ENCODE measurements at places on chromosomes 12 and 14.

DNA sequence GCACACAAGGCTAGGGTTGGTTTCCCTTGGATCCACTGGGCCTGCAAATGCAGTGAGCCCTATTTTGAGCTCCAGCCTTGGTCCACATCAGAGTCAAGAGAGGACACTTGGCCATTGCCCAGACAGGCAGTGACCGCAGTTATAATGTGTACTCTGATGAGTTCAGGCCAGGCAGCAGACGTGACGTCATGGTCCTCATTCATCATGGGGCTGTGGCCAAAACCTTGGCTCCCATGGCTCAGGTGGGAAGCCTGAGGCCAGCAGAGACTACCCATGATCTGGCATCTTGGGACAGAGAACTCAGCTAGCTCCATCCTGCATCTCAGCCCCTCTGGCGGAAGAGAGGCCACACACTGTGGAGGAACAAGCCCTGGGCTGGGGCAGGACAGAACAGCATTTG is 16.4 kb downstream of the TMEM63C start:
- DNase-seq, result no peak

GRCh38 chr14:46573498-46573897 is 78.1 kb downstream of the RPL10L start:
- no peak for DNase-seq

GRCh38 chr12:76374386-76375020 is 26.3 kb upstream of the BBS10 start:
- DNase-seq, result no peak

GRCh38 chr14:44778604-44779003 is 183.1 kb downstream of the KLHL28 start:
- no peak for DNase-seq

DNA sequence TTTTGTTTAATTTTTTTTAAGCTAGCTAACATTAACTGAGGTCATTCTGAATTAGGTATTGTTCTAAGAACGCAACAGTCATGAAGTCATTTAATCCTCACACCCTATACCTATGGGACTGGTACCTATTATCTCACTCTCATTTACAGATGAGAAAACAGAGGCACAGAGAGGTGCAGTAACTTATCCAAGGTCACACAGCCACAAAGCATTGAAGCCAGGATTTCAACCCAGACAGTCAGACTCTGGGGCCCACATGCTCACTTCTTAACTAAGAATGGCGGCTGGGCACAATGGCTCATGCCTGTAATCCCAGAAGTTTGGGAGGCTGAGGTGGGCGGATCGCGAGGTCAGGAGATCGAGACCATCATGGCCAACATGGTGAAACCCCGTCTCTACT is 15.0 kb upstream of the DTX1 start:
- no peak for DNase-seq

- no peak for DNase-seq
Observed at GRCh38 chr14:63032076-63032475, 13.2 kb downstream of the KCNH5 start.

GRCh38 chr12:6360080-6360571 is 15.2 kb downstream of the SCNN1A start:
- DNase-seq, result no peak

- DNase-seq, result no peak
Observed at GRCh38 chr12:104494793-104495158, 38.0 kb downstream of the CHST11 start.

- no peak for DNase-seq
Observed at GRCh38 chr12:15741082-15741481, 48.1 kb downstream of the EPS8 start.

DNA sequence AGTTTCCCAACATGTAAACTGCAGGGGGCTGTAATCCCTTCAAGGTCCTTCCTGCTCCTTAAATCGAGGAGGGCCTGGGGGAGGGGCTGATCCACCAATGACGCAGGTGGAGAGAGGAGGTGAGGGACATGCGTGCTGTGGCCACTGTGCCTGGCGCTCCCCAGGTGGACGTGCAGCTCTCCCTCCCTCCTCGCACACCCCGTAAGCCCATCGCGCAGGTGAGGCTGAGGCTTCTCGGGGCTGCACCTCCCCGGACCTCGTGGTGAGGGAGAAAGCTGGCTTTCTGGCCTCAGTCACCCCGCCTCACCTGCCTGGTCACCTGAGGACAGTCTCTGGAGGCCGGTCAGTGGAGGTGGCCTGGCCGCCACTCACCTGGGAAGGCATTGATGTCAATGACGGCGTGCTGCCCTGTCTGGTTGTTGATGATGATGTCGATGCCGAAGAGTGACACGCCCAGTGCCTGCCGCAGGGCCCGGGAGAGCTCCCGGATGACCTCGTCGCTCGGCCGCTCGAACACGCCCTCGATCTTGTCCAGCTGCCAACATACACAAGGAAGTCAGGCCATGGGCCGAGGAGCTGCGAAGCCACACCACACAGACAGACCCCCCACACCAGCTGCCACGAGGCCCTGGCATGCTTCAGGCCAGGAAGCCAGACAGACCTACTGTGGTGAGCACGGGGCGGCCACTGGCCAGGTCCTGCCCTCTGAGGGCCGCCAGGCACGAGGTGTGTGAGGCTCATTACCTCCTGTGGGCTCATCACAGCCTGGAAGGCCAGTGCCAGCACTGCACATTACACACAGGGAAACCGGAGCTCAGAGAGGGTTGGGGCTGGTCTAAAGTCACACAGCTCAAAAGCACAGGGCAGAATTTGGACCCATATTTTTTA is 23.3 kb downstream of the CHGA start:
- no peak for DNase-seq

- no peak for DNase-seq
Observed at GRCh38 chr14:103209506-103209905, 86.2 kb downstream of the TNFAIP2 start.

GRCh38 chr12:53005215-53005985 is 856 bp upstream of the EIF4B start:
- DNase-seq, result no peak

DNA sequence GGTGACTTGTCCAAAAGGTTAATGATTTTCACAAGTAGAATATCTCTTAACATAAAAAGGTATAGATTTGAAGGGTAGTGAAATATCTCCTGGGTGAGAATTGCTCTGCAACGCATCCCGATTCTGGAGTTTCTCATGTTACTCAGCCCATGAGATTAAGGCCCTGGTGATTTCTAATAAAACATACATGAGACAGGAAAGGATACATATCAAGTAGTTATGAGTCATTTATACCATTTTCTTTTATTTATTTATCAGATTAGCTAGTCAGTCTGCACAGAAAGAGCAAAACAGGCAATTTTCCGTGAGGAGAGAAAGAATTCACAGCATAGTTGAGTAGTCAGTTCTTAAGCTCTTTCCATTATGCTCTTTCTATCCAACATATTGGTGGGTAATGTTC is 535.6 kb upstream of the ATP2B1 start:
- no peak for DNase-seq

DNA sequence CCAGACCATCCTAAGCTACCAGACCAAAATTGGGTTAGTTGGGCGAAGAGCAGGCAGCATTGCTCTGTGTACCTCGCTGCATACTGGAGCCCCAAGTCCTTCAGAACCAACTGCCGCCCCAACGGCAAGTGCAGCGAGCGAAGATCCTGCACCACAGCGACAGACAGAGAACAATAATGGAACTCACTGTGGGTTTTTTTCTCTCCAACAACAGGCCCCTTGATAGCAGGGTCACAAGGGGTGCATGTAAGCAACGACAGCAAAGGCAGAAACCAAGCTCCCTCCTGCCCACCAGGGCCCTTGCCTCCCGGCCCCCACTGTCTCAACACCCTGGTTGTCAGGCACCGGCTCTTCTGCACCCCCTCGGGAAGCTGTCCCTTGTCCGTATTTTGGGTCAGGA is 39.0 kb downstream of the RNF34 start:
- DNase-seq, result no peak

- no peak for DNase-seq
Observed at GRCh38 chr12:129127211-129127610, 273.9 kb downstream of the GLT1D1 start.

DNA sequence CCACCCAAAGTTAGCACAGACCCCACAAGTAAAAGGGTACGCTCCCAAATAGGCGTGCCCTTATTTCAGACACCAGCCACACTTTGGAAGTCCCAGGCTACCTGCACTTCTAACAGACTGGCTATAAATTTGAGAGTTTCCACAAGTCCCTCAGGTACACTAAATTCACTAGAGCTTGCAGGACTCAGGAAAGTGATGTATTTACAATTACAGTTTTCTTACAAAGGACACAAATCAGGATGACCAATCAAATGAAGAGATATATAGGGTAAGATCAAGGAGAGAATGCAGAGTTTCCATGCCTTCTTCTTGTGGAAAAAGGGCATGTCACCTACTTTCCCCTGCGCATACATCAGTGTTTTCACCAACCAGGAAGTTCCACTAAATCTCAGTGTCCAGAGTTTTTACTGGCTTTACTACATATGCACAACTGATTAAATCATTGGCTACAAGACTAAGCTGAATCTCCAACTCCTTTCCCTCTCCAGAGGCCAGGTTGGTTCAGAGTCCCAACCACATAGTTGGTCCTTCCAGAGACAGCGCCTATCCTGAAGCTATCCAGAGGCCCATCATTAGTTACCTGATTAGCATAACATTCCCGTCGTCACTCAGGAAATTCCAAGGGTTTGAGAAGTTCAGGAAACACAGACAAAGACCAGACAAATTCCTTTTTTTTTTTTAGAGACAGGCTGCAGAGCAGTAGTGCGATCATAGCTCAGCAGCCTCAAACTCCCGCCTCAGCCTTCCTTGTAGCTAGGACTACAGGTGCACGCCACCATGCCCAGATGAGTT is 84.2 kb downstream of the DENND5B start:
- DNase-seq, result no peak

- DNase-seq, result no peak
Observed at GRCh38 chr14:76488551-76488950, 112.6 kb downstream of the ESRRB start.

DNA sequence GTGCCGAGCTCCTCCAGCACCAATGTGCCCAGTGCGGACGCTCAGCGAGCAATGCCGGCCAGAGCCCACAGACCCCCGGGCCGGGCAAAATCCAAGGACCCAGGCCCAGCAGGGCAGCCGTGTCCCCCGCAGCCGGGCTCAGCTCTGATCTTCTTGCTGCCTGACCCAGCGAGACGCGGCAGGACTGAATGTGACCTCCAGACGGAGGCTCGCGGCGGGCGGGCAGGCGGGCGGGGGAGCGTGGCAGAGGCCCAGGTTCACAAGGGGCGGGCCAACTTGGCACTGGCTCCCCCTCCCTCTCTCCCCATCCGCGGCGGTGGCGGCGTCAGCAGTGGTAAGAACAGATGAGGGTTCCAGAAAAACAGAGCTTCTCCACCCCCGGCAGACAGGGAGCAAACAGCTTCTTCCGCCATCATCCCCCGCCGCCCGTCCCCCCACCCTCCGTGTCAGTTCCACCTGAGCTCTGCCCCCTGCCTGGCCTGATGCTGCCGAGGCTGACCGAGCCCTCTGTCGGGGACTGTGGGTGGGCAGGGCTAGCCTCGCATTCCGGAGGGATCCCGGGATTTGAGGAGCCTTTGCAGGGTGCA is 94.3 kb downstream of the RFLNA start:
- DNase-seq, result peak; percentile 79

- DNase-seq, result no peak
Observed at GRCh38 chr14:51365241-51365965, 125.4 kb downstream of the TMX1 start.

DNA sequence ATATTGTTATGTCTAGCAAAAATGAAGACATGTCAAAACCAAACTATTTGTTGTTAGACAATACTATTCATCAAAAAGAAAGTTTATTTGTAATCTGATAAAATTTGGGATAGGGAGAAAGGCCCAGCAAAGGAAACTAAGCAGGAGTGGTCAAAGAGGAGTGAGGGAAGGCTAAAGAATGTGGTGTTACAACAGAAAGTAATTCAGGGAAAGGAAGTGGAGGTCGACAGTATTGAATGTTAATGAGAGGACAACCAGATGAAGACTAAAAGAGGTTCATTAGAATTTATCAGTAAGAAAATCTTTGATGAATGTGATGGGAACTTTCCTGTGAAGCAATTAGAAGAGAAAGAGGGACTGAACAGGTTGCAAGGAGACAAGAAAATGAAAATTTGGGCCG is 33.9 kb downstream of the PLCZ1 start:
- no peak for DNase-seq

DNA sequence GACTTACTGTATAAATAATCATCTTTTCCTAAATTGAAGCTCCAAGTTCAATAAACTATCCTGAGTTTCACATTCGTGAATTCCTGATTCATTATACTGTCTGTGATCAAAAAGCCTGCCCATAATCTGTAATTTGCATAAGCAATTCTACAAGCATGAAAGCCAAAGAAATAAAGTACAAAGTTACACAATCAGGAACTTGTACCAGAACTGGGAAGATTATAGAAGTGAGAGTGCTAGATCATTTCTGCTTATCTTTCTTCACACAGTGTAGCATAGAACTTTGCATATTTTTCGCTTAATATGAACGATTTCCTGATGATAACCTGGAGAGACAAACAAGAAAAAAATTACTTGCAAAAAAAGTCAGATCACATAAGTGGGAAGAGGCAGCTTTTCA is 308.2 kb downstream of the C12orf50 start:
- DNase-seq, result no peak

- DNase-seq, result no peak
Observed at GRCh38 chr14:105283899-105284298, 16.9 kb downstream of the BRF1 start.

- no peak for DNase-seq
Observed at GRCh38 chr14:50678163-50678562, 10.1 kb upstream of the SAV1 start.

DNA sequence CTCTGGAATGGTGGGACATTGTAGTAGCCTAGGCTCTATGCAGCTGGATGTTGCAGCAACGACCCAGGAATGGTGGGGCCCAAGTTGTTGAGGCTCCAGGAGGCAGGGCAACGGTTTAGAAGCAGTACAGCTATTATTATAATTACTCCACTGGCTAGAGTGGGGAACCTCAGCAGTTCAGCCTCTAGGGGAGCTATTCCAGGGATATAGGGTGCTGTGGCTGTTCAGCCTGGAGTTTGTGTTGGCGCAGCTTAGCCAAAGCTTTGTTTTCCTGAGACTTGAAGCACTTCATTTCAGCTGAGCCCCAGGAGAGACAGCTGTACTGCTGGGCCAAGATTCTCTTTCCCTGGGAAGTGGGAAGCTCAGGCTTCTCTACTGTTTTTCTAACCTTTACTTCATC is 1023.0 kb upstream of the ATXN7L3B start:
- no peak for DNase-seq

DNA sequence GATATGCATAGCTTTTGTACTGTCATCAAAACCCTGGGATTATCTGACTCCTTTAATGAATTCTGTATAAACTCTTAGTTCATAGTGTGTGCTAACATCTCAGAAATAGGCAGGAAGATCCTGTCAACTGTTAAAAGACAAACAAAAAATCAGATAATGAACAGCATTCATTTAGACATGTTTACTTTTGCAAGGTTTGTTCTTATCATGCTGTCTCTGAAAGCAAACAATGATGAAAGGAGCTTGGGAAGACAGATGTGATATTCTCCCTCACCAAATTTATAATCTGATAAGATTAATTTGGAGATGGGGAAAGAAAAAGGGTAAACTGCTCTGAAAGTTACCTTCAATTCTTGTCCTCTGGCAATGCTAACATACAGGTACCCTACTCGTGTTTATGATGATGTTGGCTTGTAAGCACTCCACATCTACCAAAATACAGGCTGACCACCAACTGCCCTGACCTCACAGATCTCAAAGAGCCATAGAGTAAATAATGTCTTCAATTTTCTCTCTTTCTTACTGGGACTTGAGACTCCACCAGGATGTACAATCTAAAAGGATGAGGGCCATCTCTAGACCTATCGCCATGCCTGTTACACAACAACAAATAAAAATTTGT is 233.8 kb downstream of the SSPN start:
- DNase-seq, result no peak

GRCh38 chr14:23335623-23336022 is 14.4 kb downstream of the PABPN1 start:
- DNase-seq, result no peak

Data from AG08395 (cell line).